ENCODE measurements at places on chromosomes 3 and 15.

GRCh38 chr15:88480981-88481380 lies 13.5 kb downstream of the MRPS11 start:
- no peaks in the 10 kb centered on the region for H3K27me3 ChIP-seq
- H3K36me3 ChIP-seq = peaks cover 5% of the 10 kb centered on the region
- no peak overlapping the region for H3K4me3 ChIP-seq
- H3K4me1 ChIP-seq = peaks cover 23% of the 10 kb centered on the region

DNA sequence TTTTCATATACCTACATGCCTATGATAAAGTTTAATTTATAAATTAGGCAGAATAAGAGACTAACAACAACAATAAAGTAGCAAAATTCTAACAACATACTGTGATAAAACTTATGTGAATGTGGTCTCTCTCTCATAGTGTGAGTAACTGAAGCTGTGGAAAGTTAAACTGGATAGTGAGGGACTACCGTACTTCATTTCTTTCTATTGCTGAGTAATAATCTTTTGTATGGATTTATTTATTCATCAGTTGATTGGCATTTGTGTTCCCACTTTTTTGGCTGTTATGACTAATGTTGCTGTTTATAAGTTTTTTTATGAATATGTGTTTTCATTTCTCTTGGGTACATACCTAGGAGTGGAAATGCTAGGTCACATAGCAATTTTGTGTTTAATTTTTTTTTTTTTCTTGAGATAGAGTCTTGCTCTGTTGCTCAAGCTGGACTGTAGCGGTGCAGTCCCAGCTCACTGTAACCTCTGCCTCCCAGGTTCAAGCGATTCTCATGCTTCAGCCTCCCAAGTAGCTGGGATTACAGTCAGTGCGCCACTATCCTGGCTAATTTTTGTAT lies 41.0 kb downstream of the RNF111 start:
- no peaks in the 10 kb centered on the region for H3K27me3 ChIP-seq
- H3K4me3 ChIP-seq = no peak overlapping the region
- no peak overlapping the region for H3K27ac ChIP-seq
- no peaks in the 10 kb centered on the region for H3K36me3 ChIP-seq
- DNase-seq = no peak

DNA sequence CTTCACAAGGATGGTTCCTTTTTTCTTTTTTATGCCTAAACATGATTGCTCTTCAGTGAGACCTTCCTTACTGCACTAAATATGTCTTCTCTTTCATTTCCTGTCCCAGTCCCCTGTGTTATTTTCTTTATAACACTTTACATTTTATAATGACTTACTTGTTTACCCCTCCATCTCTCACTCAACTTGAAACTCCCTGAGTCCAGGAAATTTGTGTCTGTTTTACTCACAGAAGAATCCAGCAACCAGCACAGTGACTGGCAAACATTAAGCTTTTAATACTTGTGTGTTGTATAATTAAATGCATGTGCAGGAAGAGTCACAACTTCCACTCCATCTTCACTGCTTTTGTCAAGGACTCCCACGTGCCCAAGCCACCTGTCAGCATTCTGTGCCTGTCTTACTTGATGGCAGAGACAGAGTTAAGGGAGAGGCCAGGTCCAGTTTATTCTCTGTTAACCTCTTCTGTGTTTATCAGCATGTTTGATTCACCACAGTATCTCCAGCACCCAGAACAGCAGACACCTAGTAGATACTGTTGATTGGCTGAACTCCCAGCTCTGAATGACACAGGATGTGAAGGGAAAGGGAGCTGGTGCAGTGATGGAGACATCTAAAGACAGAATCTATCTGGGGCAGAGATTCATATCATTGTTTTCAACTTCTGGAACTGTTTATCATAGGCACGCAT lies 42.8 kb downstream of the SSR3 start:
- peaks cover 5% of the 10 kb centered on the region for H3K4me1 ChIP-seq
- DNase-seq = no peak
- H3K27me3 ChIP-seq = no peaks in the 10 kb centered on the region
- H3K27ac ChIP-seq = no peak overlapping the region

DNA sequence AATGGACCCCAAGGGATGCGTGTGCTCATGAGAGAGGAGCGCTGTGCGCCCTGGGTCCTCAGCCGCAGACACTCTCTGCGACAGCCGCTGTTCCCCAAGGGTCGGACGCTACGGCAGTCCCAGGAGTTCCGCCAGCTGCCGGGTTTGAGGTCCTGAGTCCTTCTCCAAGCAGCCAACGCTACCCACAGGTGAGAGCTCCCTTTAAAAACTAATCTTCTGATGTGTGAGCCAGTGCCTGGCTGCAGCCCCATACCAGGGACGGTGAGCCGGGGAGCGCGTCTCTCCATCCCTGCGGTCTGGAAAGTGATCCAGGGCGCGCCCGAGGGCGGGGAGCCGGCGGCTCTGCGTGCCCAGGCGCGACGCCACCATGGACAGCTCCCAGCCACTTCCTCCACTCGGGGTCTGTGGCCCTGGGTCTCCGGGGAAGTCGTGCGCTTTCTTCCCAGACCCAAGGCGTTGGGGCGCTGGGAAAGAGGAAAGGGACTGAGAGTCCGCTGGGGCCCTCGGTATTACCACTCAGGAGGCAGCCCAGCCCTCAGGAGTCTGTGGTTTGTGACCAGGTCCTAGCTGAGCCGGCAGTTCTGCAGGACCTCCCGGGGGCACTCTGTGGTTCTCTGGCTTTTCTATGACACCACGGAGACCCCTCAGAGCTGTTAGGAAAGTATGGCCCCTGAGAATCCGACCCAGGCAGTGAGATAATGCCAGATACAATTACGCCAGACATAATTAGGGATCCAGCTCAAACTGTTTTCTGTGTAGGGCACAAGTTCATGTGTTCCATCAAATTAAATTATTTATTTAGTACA lies 1.4 kb downstream of the CEMIP start:
- H3K36me3 ChIP-seq = no peaks in the 10 kb centered on the region
- H3K27ac ChIP-seq = no peak overlapping the region
- peak; percentile 79 for DNase-seq
- peaks cover 9% of the 10 kb centered on the region for H3K4me1 ChIP-seq

DNA sequence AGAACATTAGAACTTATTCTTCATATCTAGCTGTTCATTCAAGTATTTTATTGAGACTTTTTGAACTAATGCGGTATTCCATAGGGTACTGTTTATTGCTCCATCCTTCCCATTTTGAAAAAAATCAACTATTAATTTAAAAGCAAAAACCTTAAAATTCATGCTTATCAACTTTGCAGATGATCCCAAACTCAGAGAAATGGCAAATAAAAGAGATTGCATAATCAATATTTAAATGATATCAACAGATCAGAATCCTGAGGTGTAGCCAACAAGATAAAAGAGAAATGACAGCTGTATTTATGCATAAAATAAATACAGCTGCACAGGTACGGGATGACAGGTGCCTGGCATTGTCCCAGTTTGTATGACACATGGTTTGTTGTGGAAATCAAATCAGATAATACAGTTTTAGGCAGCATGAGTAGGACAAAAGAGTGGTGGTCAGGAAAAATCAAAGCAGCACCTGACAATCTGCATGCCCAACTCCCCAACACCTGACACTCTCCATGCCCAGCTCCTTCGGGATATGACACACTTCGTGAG lies 42.4 kb upstream of the CMTM8 start:
- no peaks in the 10 kb centered on the region for H3K4me1 ChIP-seq
- H3K27me3 ChIP-seq = peaks cover 12% of the 10 kb centered on the region
- no peak for DNase-seq

DNA sequence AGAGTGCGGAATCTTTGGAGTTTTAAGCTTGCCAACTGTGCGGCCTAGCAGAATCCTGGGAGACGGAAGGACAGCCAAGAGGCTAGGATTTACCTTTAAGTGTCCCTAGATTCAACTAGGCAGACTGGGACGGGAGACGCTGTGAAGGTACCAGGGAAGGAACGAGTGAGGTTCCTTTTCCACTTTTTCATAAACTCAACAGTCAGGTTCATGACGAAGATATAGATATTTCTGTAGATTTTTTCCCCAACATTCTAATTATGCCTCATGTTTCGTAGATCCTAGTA lies 564 bp upstream of the GABPB1 start:
- peak overlapping the region; percentile 91 for H3K4me3 ChIP-seq
- peaks cover 9% of the 10 kb centered on the region for H3K36me3 ChIP-seq

GRCh38 chr3:171375666-171376595 lies 84.3 kb downstream of the TNIK start:
- peaks cover 7% of the 10 kb centered on the region for H3K4me1 ChIP-seq
- H3K4me3 ChIP-seq = no peak overlapping the region
- no peak for DNase-seq
- peaks cover 2% of the 10 kb centered on the region for H3K27me3 ChIP-seq

GRCh38 chr3:191328383-191328961 lies 722 bp upstream of the CCDC50 start:
- H3K27ac ChIP-seq = no peak overlapping the region
- H3K27me3 ChIP-seq = no peaks in the 10 kb centered on the region
- H3K4me3 ChIP-seq = peak overlapping the region; percentile 55
- H3K4me1 ChIP-seq = peaks cover 12% of the 10 kb centered on the region
- H3K36me3 ChIP-seq = no peaks in the 10 kb centered on the region

- no peaks in the 10 kb centered on the region for H3K4me1 ChIP-seq
Measured at GRCh38 chr3:55584030-55584429, 96.9 kb upstream of the WNT5A start.

GRCh38 chr3:196215493-196216020 lies 777 bp upstream of the SLC51A start:
- H3K36me3 ChIP-seq = no peaks in the 10 kb centered on the region
- H3K4me1 ChIP-seq = peaks cover 11% of the 10 kb centered on the region
- no peak overlapping the region for H3K27ac ChIP-seq
- no peak overlapping the region for H3K4me3 ChIP-seq
- DNase-seq = no peak

- no peak overlapping the region for H3K4me3 ChIP-seq
- H3K36me3 ChIP-seq = no peaks in the 10 kb centered on the region
- H3K27me3 ChIP-seq = no peaks in the 10 kb centered on the region
- peak; percentile 5 for DNase-seq
- no peak overlapping the region for H3K27ac ChIP-seq
- H3K4me1 ChIP-seq = peaks cover 2% of the 10 kb centered on the region
Measured at GRCh38 chr3:30112902-30113484, 493.4 kb upstream of the TGFBR2 start.

GRCh38 chr3:189324538-189325138 lies 152.9 kb downstream of the TPRG1 start:
- no peaks in the 10 kb centered on the region for H3K27me3 ChIP-seq
- H3K27ac ChIP-seq = no peak overlapping the region
- no peaks in the 10 kb centered on the region for H3K36me3 ChIP-seq
- no peak for DNase-seq

DNA sequence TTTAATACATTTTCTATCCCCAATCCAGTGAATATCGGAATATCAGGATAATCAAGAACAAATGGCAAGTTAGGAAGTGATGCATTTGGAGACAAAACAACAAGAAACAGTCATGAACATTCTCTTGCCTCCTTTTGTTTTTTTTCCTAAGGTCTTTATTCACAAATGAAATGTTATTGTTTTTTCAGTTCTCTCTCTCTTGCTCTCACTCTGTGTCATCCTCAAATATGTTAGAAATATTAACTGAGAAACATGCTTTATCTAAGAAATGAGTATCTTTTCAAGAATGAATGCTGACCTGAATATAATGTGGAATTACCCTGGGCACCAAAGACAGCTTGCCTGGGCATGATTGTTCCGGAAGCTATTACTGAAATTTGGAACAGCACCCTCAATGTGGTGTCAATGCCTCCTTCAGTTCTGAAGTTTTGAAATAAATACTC lies 51.3 kb downstream of the RBMS3 start:
- H3K4me1 ChIP-seq = peaks cover 4% of the 10 kb centered on the region
- H3K27ac ChIP-seq = no peak overlapping the region
- no peaks in the 10 kb centered on the region for H3K27me3 ChIP-seq
- no peaks in the 10 kb centered on the region for H3K36me3 ChIP-seq
- no peak for DNase-seq

DNA sequence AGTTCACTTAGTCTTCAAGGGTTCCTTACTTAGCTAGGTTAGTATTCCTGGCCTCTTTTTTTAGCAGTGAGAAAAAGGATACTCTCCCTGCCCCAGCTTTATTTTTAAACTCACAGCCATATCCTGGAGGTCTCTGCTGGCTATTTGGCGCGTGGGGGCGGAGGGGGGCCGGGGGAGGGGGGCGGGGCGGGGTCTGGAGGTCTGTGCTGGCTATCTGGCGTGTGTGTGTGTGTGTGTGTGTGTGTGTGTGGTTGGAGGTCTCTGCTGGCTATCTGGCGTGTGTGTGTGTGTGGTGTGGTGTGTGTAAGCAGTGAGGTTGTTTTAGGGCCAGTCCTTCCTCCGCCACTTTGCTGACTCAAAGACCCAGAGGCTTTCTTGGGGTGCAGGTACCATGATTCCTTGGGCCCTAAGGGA lies 579 bp upstream of the PLAAT1 start:
- no peaks in the 10 kb centered on the region for H3K36me3 ChIP-seq
- H3K4me3 ChIP-seq = peak overlapping the region; percentile 53
- peaks cover 37% of the 10 kb centered on the region for H3K27me3 ChIP-seq
- H3K27ac ChIP-seq = peak overlapping the region; percentile 25

- no peaks in the 10 kb centered on the region for H3K27me3 ChIP-seq
- no peak for DNase-seq
- no peaks in the 10 kb centered on the region for H3K4me1 ChIP-seq
- no peak overlapping the region for H3K27ac ChIP-seq
- no peak overlapping the region for H3K4me3 ChIP-seq
- H3K36me3 ChIP-seq = no peaks in the 10 kb centered on the region
Measured at GRCh38 chr15:25930931-25931330, 67.8 kb upstream of the ATP10A start.

DNA sequence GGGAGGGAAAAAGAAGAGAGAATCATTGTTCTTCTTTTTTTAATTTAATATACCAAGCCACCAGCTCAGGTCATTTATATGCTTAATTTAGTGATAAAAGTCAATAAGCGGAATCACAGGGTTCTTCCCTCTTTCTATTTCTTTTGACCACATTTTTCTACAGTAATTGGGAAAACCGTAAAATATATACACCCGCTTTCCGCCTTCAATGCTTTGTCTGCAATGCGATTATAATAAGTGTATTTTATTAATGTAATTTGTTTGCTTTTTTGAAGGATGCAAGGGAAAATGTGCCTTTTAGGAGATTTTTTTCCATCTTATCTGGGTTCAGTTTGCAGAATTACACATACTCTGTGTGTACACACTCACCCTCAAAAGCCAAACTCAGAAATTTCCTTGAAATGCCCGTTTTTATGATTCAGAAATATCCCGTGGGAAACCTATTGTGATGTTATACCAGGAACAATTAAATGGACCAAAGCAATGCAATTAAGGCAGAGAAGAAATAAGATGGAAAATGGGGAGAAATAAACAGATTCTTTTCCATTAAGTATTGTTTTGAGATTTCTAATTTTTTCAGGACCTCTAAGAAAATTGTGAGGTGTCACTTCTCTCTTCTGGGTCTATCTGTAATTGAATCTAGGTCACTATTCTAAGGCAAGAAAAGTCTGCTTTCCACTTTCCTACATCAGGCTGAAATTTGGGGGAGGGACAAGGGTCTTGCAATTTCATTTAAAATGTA lies 8.3 kb downstream of the SOX14 start:
- H3K4me1 ChIP-seq = peaks cover 24% of the 10 kb centered on the region
- no peak for DNase-seq
- H3K27ac ChIP-seq = no peak overlapping the region

Data from neuronal stem cell (in vitro differentiated cells).